ENCODE measurements at places on chromosomes 16 and 17.

- no peak for DNase-seq
Measured at GRCh38 chr16:79687249-79688130, 87.0 kb upstream of the MAF start.

GRCh38 chr17:81348097-81349055 is 46.9 kb upstream of the BAHCC1 start:
- DNase-seq, result no peak

DNA sequence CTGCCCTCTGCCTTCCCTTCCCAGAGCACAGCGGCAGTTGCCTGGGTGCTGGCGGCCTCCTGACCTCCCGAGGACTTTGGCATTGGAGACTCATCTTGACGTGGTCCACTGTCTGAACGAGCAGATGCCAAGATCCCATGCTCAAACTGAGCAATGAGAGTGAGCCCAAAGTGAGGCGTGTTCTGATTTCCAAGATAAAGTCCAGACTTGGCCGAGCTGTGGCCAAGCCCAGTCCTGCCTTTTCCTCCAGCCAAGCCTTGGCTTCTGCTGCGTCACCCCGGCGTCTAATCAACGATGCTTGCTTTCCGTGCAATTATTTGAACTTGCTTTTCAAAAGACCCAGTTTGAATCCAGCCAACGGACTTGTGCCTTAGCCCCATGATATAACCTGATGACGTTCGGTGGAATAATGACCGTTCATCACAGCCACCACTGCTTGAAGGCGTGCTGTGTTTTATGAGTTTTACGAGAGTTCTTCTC is 179.2 kb downstream of the IRF8 start:
- no peak for DNase-seq

DNA sequence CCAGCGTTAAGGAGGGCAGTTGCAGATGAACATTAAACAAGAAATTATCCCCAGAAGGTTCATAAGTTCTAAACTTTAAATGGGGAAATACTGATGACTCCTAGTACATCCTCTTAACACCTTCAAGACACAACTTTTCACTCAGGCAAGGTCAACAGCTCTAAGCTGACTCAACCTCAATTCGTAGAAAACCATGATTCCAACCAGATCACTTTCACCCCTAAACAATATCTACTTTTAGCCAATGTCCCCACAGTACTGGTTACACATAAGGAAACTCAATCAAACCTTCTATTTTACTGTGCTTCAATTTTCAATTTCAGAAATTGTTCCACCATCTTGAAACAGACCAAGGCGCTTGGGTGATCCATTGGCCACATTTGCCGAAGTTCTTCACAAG is 2.3 kb downstream of the CDYL2 start:
- no peak for DNase-seq

DNA sequence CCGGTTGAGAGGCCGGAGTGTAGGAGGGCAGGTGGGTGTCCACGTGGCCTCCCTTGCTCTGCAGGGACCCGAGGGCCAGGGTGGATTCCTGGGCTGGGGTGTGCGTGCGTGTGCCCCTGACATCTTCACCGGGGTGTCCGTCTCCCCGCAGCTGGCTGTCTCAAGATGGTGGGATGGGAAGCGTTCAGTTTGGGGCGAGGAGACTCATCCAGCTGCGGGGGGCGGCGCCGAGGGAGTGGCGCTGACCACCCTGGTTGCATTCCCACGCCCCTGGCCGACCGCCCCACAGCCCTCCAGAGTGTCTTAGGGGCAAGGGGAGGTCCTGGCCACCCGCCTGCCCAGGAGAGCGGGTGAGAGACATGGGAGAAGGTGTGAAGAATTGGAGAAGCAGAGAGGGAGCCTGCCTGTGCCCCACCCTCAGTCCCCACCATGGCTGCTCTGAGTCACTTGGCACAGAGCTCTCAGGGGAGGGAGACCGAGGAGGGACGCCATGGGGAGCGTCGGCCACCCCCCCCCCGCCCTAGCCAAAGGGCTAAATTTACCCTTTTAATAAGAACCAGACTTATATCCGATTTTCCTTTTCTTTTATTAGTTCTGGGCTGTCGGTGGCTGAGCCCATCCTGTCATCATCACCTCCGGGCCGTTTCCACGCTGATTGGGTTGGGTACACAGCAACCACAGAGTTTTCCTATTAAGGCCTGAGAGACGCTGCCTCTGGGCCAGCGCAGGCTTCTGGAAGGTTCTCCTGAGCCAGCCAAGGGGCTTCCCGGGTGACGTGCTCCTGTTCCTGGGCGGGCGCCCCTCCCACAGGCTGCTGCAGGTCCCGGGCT is 22.0 kb downstream of the BAHCC1 start:
- no peak for DNase-seq

- no peak for DNase-seq
Measured at GRCh38 chr17:20965492-20965891, 77.3 kb downstream of the USP22 start.

- no peak for DNase-seq
Measured at GRCh38 chr17:34374457-34374856, 11.4 kb upstream of the CCL1 start.

- DNase-seq, result no peak
Measured at GRCh38 chr16:48441106-48441505, 55.9 kb upstream of the SIAH1 start.

DNA sequence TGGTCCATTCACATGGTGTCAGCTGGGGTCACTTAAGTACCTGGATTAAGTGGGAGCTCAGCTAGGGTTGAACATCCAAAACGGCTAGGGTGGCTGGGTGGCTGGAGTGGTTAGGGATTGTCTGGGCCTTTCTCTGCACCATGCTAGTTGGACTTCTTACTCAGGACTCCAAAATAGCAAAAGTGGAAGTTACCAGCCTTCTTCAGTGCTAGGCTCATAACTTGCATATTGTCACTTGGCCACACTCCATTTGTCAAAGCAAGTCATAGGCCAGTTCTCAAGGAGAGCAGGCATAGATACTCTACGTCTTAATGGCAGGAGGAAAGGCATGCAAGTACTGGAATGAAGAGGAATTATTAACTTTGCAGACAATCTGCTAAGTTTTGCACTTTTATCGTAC is 69.7 kb downstream of the ESRP2 start:
- DNase-seq, result no peak

DNA sequence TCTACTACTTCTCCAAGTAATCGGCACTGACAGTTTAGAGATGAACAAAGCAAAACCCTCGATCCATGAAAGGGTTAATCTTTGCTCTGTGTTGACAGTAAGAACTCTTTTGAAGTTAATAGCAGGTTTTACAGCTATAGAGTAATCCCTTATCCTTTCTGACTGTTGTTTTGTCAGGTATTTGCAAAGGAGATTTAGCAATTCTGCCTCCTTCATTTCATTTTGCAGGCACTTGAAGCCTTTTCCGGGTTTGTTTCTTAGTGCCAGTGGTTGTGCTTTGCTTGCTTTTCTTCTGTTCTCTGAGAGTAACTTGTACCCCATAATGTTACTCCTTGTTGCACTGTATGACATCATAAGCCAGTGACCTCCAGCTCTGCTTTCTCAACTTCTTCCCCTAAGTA is 64.5 kb downstream of the TANGO6 start:
- DNase-seq, result no peak

DNA sequence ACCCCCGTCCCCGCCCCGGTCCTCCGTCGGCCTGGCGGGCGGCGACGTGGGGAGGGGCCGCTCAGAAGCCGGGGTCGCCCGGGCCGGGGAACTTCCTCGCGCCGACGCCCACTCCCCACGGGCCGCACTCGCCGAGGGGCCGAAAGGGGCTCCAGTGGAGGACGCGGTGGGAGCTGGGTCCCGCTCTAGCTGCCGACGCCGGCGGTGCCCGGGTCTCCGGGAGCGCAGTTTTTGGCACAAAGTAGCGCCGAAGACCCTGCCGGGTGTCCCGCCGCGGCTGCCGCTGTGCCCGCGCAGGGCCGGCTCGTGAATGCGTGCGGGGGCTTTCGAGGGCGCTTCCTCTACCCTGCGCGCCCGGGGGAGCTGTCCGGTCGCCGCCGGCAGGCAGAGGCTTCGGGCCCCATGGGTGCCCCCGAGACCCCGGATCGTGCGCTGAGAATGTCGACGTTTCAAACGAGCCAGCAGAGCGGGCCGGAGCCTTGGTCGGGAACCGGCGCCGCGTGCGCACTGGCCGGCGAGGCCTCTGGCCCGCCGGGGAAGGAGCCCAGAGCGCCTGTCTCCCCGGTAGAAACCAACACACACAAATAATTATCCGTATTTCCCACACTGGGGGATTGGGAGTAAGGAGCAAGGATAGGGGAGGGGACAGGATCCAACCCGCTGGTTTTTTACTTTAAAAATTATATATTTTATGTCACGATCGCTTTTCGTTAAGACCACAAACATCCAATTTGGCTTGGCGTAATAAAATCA is 46.6 kb upstream of the SLC38A10 start:
- no peak for DNase-seq

- DNase-seq, result no peak
Measured at GRCh38 chr16:23803591-23804123, 32.1 kb upstream of the PRKCB start.

All from NCI-H2081 treated with DMSO at 0.1 percent for 48 hours (cell line).